ENCODE measurements at places on chromosomes 5 and 9.
A peak's percentile ranks its signal among the peaks of the same experiment; 100 is the strongest.

GRCh38 chr5:28077291-28078240 is 1039.2 kb upstream of the CDH9 start:
- DNase-seq: no peak

- no peak for DNase-seq
Measured at GRCh38 chr5:98349251-98349989, 424.0 kb upstream of the RGMB start.

- DNase-seq: peak; percentile 45
Measured at GRCh38 chr9:77455312-77455927, 192.7 kb downstream of the GNA14 start.

DNA sequence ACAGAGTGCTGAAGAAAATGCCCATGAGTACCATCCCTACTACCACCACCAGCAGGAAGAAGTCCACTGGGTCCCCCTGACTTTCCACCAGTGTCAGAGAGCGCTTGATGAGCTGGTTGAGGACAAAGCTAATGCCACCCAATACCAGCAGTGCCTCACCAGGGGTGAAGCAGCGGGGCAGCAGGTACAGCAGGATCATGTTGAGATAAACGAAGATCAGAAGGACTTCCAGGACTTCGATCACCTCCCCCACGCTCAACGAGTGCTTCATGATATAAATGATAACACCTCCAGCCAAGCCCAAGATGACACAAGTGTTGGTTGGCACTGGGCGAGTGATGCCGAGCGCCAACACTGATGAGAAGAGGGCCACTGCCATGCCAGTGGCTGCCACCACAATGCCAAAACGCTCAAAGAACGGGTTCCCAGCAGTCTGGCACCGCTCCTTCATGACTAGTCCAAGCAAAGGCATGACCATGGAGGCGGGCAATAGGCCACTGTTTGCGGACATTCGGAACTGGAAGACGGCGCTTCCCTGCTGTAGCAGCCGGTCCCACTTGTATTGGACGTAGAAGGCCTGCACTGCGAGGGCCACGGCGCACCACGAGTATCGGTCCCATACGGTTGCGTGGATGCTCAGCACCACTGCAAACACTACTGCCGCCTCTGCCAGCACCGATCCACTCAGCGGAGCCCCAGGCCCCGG is 679 bp downstream of the DOLK start:
- DNase-seq: no peak

GRCh38 chr9:120891884-120892747 is 15.1 kb upstream of the PHF19 start:
- DNase-seq: no peak

GRCh38 chr5:111385970-111386831 is 126.1 kb downstream of the STARD4 start:
- DNase-seq: no peak

DNA sequence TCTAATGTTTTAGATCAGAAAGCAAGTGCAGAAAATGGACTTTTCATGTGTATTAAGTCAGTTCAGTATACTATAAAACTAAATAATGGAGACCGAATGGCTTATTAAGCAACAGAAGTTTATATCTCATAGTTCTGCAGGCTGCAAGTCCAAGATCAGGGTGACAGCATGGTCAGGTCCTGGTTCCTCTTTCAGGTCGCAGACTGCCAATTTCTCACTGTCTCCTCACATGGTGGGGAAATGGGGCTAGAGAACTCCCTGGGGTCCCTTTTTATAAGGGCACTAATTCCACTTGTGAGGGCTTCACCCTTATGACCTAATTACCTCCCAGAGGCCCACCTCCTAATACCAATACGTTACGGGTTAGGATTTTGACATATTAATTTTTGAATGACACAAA is 48.7 kb downstream of the RICTOR start:
- DNase-seq: no peak

DNA sequence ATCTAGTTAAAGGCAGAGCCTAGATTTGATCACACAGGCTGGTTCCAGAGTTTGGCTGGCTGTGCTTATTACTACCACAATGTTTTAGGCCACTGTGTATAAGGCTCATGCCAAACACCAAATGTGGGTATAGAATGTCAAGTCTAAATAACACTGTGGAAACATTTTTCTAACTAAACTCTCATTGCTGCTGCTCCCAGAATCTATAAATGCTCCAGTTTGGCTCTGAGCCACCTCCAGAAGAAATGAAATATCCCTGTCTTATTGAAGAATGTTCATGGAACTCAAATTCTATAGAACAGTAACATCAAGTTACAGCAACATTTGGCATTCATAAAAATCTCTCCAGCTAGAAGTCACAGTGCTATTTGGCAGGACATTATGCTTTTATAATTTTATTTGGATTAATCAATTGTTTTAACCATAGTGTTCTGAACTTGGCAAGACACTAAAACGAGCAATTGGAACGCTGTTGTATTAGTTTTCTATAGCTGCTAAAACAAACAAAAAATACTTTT is 178.1 kb upstream of the COX7C start:
- DNase-seq: no peak

GRCh38 chr5:66864240-66864884 is 268.2 kb downstream of the MAST4 start:
- no peak for DNase-seq

- no peak for DNase-seq
Measured at GRCh38 chr5:101977729-101978345, 318.2 kb downstream of the SLCO4C1 start.

- no peak for DNase-seq
Measured at GRCh38 chr5:147384346-147385193, 125.3 kb downstream of the DPYSL3 start.

- DNase-seq: no peak
Measured at GRCh38 chr5:151745071-151745705, 13.2 kb downstream of the ATOX1 start.

DNA sequence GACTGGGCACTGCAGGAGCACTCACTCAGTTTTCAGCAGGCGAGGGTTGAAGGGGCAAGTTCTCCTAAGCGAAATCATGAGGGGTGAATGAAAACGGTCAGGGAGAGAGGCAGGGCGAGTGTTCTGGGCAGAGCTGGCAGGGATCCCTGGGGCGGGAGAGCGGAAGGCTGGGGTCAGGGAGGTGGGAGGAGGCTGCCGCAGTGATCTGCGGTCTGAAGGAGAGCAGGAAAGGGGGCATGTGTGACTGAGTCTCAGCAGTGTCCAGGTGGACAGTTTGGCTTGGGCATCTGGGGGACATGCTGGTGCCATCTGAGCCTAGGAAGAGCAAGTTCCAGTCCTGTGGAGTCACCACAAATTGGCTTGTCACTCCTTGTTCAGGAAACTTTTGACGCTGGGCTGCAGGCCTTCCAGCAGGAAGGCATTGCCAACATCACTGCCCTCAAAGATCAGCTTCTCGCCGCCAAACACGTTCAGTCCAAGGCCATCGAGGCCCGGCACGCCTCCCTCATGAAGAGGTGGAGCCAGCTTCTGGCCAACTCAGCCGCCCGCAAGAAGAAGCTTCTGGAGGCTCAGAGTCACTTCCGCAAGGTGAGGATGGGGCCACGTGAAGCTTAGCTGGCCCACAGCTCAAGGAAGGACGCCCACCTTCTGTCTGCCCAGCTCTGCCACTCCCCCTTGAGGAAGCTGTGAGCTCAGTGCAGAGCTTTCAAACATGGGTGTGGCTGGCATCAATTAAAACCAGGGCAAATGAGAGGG is 31.1 kb downstream of the DYNC2I2 start:
- no peak for DNase-seq

- no peak for DNase-seq
Measured at GRCh38 chr9:109765278-109765677, 14.7 kb upstream of the PALM2AKAP2 start.

DNA sequence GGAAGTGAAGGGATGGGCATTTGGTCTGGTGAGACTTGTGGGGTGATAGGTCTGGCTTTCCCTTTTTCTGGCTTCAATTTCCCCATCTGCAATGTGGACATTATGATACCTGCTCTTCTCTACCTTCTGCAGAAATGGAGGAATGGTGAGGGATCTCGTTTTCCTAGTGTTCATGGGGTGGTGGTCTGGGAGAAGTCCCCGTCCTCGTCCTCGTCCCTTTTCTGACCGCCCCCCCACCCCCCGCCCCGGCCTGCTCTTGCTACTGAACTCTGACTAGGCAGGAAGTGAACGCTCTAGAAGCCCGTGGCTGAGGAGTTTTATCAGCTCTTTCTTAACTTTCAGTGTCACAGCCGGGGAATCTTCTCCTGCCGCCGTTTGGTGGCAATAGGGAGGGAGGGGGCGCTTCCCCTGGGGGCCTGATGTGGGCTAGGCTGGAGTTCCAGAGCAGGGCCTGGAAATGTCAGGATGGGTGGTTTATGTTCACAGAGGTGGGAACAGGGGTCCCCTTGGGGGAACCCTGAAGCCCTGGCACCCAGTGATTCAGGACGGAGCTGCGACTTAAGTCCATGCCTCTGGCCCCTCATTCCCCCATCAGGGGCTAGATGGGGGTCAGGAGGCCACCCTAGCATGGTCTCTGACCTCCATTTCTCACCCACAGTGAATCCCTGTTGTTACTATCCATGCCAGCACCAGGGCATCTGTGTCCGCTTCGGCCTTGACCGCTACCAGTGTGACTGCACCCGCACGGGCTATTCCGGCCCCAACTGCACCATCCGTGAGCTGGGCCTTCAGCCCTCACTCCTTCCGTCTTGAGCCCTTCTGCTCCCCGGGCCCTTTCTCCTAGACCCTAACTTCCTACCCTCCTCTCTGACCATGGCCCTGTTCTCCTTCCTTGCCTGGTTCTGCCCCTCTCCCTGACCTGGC is 6.7 kb downstream of the PTGS1 start:
- no peak for DNase-seq

- no peak for DNase-seq
Measured at GRCh38 chr9:136046554-136046920, 48.6 kb downstream of the NACC2 start.

- DNase-seq: no peak
Measured at GRCh38 chr9:25964239-25964638, 286.0 kb upstream of the TUSC1 start.

- no peak for DNase-seq
Measured at GRCh38 chr5:125510651-125511050, 764.2 kb upstream of the ZNF608 start.

DNA sequence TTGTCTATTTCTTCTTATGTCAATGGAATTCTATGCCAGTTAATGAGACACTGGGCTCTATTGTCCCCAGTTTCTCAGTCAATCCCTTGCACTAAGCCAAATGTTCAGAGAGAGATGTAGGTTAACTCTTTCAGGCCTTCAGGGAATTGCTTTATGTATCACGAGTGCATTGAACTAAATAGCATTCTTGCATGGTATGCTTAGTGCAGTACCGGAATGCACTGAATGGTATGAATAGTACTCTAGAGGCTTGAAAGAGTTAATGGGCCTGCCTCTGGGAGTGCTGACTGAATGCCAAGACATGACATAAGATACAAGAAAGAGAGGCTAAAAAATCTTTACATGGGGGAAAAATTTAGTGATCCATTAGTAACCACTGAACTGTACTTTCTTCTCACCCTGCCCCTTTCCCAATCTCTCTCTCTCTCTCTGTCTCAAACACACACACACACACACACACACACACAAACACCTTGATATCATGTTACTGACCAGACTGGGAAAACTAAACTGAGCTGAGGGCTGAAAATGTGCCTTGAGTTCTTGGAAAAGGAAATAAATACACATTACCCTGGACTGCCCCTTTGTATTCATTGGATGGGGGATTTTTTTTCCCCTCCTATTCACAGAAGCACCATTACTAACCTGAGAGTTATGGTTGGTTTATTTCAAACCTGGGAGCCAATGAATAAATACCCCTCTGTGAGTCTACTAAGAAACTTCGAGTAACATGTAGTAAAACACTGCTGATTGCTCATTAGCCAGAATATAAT is 35.4 kb upstream of the TMC1 start:
- DNase-seq: no peak

DNA sequence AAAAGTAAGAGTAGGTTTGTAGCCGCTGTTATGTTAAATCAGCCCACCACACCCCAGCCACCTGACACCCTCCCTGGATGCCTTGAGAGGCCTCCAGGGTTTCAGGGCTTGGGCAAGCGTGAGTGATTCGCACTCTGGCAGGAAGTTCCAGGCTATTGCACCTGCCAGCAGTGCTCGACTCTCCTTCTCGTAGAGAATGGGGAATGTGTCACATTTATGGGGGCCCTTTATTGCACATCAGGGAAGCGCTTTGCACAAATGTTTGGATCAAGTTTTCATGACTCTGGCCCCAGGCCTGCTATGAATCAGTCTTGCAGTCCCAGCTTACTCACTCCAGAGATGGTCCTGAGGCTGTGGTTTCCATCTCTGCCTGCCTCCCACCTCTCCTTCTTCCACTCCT is 66.1 kb upstream of the ADRA1B start:
- DNase-seq: no peak

- DNase-seq: no peak
Measured at GRCh38 chr9:79196606-79197005, 375.2 kb upstream of the TLE4 start.

- no peak for DNase-seq
Measured at GRCh38 chr5:180121826-180122413, 50.4 kb upstream of the RNF130 start.

DNA sequence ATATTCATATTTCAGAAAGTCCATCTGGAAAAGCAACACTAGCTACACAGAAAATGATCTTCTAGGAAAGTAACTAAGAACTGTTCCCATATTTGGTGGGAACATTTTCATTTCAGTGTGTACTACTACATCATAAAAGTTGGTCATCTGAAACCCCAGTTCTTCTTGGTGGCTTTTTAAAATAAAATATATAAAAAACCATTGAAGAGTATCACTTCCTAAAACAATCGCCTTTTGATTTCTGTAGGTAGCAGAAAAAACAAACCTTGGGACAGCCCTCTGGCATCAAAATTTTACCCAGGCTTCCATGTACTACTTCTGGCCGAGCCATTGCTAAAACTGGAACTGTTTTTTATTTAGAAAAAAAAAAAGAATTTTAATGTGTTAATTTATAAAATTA is 158.5 kb downstream of the MLLT3 start:
- DNase-seq: no peak

- no peak for DNase-seq
Measured at GRCh38 chr5:83107692-83108420, 30.5 kb downstream of the XRCC4 start.

- DNase-seq: no peak
Measured at GRCh38 chr5:104452550-104452949, 890.0 kb upstream of the NUDT12 start.

GRCh38 chr5:88665750-88666215 is 217.2 kb downstream of the MEF2C start:
- no peak for DNase-seq

- no peak for DNase-seq
Measured at GRCh38 chr9:6640268-6641051, 5.1 kb downstream of the GLDC start.

DNA sequence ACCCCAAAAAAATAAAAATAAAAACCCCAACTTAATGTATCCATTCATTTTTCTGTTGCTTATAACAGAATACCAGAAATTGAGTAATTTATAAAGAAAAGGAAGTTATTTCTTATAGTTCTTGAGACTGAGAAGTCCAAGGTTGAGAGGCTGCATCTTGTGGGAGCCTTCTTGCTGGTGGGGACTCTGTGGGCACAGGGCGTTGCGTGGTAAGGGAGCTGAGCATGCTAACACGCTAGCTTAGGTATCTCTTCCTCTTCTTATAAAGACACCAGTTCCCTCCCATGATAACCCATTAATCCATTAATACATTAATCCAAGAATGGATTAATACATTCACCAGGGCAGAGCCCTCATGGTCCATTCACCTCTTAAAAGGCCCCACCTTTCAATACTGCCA is 150.9 kb downstream of the ZSWIM6 start:
- DNase-seq: no peak

GRCh38 chr5:80987078-80987766 is 27.1 kb downstream of the RASGRF2 start:
- no peak for DNase-seq

All from stimulated activated CD4-positive, alpha-beta T cell treated with anti-CD3 and anti-CD28 coated beads, Interleukin-12 subunit alpha, Interleukin-12 subunit beta, amount 100 ng/mL, for 24 hours (primary cell).